ENCODE measurements at places on chromosomes 6 and 20.

DNA sequence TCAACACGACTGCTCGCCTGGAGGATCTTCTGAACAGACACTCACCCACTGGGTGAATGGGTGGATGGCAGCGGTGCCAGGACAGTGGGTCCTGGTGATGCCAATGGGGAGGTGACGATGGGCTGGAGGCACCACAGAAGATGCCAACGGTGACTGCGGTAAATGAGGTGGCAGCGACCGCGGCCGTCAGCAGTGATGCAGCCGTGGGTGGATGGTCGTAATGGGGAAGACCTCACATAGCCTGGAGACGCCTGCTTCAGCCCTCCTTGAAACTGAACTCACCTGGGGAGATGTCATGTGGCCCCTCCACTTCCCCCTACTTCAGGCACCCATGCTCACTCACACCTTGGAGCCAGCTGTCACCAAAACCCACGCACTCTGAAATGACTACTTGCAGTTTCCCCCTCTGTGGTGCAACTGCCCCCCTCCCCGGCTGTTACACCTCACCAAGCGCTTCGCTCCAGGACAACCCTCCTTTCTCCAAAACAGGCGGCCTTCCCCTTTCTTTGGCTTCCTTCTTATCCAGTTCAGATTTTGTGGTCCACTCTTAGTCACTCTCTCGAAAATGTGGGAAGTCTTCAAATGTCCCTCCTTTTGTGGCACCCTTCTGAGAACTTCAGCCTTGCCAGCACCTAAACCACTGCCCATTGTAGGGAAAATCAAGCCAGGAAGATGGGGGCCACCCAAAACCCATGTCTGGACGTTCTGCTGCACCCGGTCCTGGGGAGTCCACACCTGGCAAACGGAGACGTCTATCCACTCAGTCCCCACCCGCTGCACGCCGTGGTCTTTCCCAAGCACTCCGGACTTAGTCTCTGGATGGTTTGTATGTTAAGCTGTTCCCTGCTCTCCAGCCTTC lies 10.4 kb upstream of the ABHD16B start:
- no peak for DNase-seq

DNA sequence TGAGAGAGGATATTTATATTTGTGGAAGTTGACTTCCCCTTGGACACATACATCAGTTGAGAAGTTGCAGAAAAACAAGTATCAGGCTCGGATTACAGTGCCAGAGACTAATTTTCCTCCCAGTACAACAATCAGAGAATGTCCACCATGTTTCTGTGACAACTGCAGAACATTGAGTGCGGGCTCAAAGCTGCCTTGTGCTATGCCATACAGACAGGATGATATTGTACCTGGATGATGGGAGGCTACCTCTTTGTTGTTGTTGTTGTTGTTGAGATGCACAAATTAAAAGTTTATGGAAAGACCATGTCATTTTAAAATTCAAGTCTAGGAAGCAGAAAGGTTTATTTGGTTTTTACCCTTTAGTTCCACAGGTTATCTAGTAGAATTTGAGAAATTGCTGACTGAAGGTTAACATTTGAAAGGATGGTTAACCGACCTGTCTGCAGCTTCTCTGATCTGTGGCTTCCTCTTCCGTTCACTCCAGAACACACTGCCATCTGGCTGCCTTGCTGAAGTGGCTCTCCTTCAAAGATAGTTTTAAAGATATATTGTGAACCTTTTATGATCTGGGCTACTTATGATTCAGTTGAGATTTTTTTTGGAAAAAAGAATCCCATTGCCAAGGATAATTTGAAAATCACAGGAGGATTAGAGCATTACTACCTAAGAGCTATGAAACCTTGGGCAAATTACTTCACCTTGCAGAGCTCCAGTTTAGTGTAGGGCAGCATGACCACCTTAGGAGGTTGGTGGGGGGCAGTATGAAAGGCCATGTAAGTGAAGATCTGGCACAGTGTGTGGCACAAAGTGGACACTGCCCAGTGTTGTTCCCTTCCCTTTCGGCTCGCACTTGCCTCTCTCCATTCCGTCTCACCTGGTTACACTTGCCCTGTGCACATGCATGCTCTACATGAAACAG lies 15.9 kb downstream of the TMEM200A start:
- no peak for DNase-seq

DNA sequence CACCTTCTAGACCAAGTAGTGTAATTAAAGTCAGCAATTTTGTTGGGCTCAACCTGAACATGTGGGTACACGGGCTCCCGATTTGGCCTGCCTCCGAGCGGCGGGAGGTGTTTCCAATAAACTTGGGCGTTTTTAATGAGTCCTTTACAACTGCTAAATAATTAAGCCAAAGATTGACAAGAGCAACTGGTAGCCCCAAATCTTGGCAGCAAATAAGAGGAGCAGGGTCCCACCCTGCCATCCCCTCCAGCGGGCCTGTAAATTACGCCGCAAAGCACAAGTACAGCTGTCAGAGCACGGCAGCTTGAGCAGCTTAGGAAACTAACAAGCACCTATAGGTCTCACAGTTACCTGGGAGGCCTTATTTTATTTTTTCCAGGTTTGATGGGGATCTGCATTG lies 217.1 kb downstream of the BMP7 start:
- DNase-seq = no peak

DNA sequence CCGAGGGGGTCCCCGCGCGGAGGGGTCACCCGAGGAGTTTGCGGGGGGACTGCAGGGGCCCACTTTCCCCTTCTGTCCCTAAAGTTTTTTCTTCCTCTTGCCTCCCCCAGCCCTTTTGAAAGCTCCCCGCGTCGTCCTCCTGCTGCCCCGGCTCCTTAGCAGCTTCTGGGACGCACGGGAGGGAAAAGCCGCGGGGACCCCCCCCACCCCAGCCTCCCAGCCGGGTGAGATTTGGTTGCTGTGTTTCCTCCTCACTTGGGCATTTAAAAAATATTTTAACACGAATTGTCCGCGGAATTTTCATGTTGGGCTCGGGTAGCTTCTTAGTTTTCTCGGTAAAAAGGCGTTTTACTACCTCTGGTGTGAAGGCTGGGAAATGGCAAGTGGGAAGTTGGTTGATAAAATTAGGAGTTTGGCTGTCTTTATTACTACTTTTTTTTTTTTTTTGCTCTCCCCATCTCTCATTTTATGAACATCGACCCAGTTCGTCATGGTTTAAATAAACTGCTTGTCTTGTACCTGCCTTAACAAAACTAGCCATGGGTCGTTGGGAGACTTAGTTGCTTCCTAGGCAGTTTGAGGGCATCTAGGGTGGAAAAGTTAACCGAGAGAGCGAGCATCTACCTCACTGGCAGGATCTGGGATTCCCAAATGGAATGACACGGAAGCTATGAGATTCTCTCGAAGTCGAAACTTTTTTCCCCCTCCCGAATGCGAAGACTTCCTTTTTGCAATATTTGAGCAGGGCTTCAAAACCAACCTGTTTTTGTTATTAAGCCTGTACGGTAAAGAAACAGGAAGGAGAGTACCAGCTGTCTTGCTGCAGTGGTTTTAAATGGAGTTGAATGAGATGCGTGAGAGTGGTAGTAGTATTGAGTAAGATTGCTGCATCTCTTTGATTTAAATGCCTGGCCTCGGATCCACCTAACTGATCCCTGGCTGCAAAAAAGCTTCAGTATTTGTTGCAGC lies 868 bp downstream of the NCOA3 start:
- peak; percentile 46 for DNase-seq

GRCh38 chr6:7680393-7681075 lies 45.4 kb upstream of the BMP6 start:
- DNase-seq = no peak

DNA sequence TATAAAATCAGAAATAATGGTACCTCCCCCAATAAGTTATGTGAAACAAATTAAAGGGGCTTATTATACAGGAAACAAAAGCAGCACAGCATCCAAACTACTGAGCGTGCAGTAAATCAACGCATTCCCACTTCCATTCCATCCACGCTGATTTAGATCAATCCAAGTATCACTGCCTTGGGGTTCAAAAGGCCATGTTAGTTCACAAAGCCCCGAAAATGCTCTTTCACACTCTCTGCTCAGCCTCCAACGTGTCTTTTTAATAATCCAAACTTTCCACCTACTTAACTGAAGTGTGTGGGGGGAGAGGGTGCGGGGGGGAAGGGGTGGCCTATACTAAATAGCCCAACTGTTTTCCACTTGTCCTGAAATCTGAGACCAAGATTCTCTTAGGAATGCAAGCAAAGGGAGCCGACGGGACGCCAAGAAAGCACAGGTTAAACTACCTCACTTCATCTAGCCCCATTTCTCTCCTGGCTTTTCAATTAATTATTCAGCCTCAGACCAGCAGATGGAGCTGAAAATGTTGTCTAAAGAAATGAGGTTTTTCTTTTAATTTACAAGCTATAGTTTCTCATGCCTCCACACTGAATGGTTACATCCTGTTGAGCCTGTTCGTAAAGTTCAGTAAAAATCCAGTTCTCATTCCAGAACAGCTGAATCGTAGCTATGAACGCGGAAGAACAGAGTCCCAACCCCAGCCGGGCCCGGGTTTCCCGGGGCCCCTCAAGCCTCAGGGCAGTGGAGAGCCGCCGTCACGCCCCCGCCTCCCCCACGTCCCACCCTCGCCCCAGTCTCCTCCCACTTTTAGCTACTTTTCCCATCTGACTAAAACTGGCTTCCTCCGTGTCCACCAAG lies 1.0 kb upstream of the NXT1 start:
- DNase-seq = peak; percentile 83

- DNase-seq = no peak
Observed at GRCh38 chr20:1422753-1423152, 29.9 kb upstream of the FKBP1A start.

GRCh38 chr6:90025523-90026061 lies 131.3 kb downstream of the GJA10 start:
- peak; percentile 86 for DNase-seq

DNA sequence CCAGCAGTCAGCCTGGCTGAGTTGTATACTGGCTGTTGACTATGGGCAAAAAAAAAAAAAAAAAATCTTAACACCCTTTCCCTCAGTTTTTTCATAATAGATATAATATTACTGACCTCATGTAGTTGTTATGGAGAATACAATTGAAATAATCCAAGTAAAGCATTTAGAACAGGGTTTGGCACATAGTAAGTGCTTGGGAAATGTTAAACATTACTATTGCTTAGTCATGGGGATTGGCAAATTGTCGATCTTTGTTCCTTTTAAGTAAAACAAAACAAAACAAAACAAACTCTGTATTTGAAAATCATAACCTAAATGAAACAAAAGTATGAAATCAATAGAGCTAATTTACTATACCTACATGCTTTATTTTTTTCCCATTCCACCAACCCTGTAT lies 458.4 kb downstream of the GRIK2 start:
- DNase-seq = no peak

DNA sequence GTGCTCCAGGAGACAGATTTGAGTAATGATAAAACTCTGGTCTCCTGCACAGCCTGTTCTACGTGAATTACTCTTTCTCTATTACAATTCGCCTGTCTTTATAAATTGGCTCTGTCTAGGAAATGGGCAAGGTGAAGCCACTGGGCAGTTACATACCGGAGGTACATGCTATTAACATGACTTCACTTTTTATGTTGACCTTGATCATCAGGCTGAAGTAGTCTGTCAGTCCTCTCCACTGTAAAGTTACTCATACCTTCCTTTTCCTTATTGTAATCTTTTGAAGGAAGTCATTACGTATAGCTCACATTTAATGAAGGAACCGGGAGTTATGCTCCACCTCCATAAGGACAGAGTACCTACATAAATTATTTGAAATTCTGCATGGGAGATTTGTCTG lies 19.9 kb upstream of the KHDC1 start:
- peak; percentile 69 for DNase-seq

DNA sequence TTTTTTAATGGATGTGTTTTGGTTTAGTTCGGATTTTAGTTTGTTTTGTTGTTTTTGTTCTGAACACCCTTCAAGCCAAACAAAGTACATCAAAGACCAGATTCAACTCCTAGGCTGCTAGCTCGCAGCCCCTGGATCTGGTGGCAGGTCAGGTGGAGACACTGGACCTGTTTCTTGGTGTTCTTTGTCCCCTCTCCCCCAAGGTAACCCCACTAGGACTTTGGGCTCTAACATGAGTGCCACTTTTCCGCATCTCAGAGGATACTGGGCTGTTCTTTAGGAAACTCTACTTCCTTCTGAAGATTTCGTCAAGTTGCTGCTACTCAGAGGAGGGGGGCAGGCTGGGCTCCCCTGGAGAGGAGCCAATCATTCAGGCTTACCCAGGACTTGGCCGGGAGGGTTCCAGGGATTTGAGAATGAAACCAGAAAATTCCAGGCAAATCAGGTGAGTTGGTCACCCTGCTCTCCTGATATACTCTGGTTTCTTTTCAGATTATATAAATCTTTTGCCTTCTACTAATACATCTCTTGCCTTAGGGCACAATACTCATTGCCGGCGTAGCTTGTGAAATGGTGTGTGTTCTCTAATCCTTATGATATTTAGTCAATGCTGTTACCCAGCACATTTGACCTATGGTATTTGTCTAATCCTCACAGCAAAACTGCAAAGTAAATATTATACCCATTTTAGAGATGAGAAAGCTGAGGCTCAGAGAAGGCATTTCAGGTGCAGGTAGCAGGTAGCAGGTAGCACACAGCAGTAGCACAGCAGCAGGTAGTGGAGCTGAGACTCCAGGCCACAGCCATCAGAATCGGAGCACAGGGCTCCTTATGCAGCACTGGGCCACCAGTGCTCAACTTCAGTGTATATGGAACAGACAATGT lies 291.6 kb downstream of the TSHZ2 start:
- DNase-seq = no peak

DNA sequence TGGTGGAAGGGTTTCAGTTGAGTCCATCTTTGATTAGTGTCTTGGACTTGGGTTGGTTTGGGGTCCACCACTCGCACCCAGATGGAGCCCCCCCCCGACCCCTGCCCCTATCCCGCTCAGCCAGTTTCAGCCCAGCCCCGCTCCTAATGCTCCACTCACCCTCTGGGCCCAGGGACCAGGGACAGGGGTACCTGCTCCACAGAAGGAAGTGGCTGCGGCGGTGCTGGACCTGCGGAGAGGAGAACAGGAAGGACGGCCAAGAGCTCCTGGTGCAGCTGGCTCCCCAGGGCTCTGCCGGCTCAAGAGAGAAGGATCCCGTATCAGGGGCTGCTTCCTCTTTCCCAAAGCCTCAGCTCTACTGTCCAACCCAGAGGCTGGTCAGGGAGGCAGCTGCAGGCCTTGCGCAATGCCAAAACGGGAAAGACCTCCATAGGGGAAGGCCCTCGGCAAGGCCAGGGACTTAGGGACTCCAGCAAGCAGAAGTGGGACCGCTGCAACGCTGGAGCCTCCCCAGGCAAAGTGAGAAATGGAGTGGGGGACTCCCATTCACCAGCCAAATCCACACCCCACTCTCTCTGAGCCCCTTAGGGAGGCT lies at the start of gene SIGLEC1:
Gene SIGLEC1, minus strand, starts transcription at position 322 of the 595 bp plus-strand sequence. CDS start 5,472 bp downstream, outside the sequence.
- DNase-seq = no peak

DNA sequence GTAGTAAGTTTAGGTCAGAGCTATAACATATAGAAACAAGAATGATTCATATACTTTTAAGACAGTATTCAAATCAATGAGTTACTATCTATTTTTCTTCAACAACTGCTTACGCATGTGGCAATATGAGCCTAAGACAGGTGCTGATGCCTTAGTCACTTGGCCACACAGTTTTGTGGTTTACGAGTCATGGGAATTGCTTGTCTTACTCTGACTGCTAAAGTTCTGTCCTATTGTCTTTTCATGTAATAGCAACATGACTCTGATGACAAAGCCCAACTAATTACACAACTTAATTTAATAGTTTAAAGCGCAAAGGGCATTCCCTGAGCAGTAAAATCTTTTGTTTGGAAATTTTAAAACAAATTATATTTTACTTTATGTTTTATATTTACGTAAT lies 159.3 kb upstream of the CENPW start:
- DNase-seq = peak; percentile 96

Data from kidney tubule cell (primary cell).